ENCODE measurements at places on chromosomes 2 and 18.
A peak's percentile ranks its signal among the peaks of the same experiment; 100 is the strongest.

GRCh38 chr2:180004731-180005130, 2.4 kb downstream of the CWC22 start:
- no peak for DNase-seq

GRCh38 chr2:9231291-9232165, 24.9 kb downstream of the ASAP2 start:
- no peak for DNase-seq

- DNase-seq = no peak
These were observed 15.1 kb upstream of the LIPG start for GRCh38 chr18:49546719-49547273.

- DNase-seq = no peak
These were observed 170.9 kb downstream of the INHBB start for GRCh38 chr2:120516679-120517314.

GRCh38 chr2:86631846-86632485, 8.3 kb upstream of the RNF103 start:
- no peak for DNase-seq

- no peak for DNase-seq
These were observed 621 bp downstream of the TXNL1 start for GRCh38 chr18:56637711-56638231.

DNA sequence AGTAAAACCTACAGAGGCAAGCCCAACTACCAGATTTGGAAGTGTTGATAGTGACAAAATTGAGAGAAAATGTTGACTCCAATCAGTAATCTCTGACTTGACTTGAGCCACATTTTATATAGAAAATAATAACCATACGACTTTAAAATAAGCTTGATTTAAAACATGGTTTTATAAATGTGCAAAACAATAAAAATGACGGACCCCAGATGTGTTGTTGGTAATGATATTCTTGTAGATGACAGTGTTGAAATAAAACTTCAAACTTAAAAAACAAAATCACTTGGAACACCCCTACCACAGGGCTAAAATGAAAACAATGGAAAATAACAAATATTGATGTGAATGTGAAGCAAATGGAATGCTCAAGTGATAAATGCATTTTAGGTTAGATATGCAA, 188.1 kb downstream of the SRBD1 start:
- DNase-seq = no peak

GRCh38 chr2:197309691-197310231, 819 bp downstream of the ANKRD44 start:
- DNase-seq = peak; percentile 55

- no peak for DNase-seq
These were observed 14.1 kb upstream of the HOXD1 start for GRCh38 chr2:176174382-176174823.

DNA sequence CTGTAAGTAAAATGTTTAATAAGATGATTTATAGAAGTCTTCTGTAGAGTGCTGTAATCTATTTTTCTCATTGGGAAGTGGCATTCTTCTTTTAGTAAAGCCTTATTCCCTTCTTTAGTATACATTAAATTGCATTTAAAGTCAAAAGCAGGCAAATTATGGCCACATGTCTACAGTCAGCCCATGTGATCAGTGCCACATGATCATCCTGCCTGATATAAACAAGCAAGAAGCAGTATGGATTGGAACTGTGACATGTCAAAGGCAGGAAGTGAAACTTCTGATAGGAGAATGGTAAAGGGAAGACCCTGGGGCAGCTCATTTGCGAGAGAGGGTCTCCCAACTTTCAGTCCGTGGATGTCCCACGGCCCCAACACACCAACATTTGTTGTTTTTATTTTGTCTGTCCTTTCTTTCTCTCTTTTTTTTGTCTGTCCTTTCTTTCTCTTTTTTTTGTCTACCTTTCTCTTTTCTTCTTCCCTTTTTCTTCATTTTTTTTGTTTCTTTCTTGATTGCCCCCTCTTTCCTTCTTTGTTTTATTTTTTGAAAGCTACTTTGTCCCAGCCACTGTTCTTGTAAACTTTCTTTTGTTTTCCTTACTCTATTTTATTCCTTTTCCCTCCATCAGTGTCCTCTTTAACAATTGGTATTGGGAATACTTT, 154.9 kb downstream of the DTNA start:
- no peak for DNase-seq

- DNase-seq = no peak
These were observed 3.1 kb upstream of the OR6B2 start for GRCh38 chr2:240033330-240033678.

GRCh38 chr18:11983592-11983991, 2.3 kb downstream of the IMPA2 start:
- DNase-seq = no peak

DNA sequence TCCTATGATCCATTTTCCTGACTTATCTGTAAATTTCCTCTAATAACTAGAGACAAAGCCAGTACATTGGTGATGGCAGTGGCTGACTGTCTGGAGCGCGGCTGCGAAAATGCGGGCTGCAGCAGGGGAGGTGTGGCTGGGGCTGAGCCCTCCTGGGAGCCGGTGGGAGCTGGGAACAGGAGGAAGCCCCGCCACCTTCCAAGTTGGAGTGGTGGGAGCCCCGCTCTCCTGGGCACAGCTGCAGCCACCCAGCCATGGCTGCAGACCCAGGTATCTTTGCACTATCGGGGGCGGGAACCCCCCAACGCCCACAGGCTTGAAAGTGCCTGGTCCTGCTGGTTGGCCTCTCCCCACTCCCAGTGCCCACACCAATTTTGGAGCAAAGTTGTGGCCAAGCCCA, 633.0 kb upstream of the TMEFF2 start:
- DNase-seq = no peak

DNA sequence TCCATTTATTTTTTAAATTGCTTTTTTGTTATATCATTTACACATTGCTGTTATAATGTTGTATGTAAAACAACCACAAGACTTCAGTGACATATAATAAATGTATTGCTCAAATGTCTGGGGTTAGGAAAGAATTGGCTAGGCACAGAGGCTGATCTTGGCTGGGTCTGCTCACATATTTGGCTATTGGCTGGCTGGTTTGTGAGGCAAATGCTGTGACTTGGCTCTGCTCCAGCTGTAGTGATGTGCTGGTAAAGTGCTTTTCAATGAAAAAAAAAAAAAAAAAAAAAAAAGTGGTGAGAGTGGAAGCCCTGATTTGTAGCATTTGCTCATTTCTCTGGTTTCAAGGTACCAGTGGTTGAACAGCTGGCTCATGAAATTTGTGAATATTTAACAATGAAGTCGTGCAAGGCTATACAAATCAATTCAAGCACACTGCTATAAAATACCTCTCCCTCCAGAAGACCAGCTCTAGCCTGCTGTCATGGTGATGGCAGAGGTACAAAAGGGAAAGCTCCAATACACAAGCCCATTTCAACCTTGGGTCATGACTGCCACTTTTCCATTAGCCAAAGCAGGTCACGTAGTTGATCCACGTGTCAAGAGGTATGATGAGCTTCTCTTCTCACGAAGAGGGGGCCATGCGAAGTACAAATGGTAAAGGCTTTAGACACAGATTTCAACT, 43.7 kb upstream of the RIT2 start:
- no peak for DNase-seq

DNA sequence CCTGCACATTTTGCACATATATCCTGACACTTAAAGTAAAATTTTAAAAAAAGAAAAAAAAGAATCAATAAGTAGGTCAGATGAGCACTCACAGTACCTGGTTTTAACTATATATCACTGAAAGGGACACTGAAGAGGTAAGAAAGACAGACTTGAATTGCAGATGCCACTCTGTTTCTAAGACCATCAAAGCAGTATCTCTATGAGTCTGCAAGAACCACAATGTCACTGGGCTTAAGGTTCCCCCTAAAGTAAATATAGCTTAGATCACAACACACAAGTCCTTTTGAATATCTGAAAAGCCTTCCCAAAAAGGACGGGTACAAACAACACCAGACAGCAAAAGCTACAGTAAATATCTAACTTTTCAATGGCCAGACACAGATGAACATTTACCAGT, 57.6 kb downstream of the CYTIP start:
- no peak for DNase-seq

DNA sequence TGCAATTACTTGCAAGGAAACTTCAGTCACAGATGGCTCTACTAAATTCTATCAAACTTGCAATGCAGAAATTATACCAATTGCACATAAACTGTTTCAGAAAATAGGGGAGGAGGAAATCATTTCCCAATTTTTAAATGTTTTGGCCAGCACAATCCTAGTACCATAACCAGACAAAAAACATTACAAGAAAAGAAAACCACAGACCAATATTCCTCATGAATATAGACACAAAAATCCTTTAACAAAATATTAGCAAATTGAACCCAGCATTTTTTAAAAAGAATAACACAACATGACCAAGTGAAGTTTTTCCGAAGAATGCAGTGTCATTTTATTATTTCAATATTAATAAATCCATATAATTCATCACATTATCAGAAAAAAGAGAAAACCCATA, 45.8 kb downstream of the INO80C start:
- DNase-seq = no peak

- DNase-seq = no peak
These were observed 201.0 kb downstream of the SMAD7 start for GRCh38 chr18:48749768-48750167.

DNA sequence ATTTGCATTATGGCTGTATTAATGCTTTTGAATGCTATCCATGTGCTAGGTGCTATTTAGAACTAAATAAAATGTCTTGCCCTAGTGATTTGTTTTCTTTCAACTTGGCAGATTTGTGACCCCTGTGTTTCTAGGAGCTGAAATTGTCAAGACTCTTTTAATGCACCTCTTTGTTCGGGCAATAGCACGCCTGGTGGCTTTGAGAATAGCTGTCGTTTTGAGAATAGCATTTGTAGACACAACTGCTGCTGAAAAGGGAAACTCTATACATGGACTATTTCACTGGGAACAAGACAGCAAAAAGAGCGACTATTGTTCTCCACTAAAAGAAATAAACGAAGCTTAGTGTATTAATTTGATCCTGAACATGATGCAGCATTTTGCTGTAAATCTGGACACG, 352.1 kb upstream of the ZNF521 start:
- no peak for DNase-seq

DNA sequence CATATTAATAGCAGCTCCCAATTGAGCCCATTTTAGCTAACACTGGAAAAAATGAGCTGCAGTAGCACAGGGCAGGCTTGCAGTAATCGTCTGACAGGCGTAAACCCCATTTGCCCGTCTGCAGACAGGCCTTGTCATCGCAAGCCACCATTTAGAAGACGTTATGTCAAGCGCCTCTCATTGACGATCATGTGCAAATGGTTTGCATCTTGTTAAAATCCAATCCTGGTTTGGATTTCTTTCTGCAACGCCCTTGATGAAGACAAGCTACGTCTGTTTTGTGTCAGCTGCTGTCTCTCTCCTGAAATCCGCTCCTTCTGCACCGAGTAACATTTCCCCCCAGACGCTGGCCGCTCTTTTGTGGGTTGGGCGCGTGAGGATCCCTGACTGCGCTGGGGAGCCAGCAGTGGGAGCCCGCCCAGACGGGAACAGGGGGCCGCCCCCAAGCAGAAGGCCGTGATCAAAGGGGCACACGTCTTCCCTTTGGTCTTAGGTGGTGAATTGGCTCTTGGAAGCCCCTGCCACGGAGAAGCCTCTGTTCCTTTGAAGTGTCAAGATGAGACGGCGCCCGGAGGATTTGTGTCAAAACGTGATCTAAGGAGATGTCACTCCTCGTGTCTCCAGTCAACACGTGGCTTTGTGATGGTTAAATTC, 84.2 kb upstream of the GPC1 start:
- DNase-seq = no peak

DNA sequence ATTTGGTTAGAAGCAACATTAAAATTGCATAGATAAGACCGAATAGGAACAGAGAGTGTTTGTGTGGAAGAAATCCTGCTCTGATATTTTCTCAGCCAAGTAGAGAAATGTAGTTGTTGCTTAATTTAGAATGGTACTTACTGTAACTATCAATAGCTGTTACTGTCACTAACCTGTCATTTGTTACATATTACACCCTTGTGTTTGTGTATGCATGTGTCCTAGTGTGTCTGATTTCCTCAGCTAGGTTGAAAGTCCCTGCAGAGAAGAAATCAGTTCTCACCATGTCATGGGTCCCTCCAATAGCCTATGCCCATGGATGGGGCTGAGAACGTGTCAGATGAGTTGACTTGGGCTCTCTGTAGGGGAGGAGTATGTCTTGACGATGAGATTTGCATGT, 94.4 kb downstream of the SPTBN1 start:
- no peak for DNase-seq
